Activated T-cell treated with anti-CD3 and anti-CD28 coated beads, Interleukin-2, amount 50 U/mL, for 48 hours (primary cell): ENCODE measurements at places on chromosomes 7 and 10.
A peak's percentile ranks its signal among the peaks of the same experiment; 100 is the strongest.

GRCh38 chr10:88805361-88805760 lies 2.8 kb downstream of the LIPM start:
- DNase-seq = no peak

- DNase-seq = no peak
These were observed 1.3 kb upstream of the SCRN1 start for GRCh38 chr7:29990931-29991330.

GRCh38 chr7:75969704-75970498 lies 24.5 kb downstream of the TMEM120A start:
- DNase-seq = no peak

- DNase-seq = no peak
These were observed 150.3 kb downstream of the AUTS2 start for GRCh38 chr7:69748530-69748929.

GRCh38 chr10:117547716-117548668 lies 5.4 kb downstream of the EMX2 start:
- DNase-seq = peak; percentile 22

- DNase-seq = no peak
These were observed 21.4 kb upstream of the GSDME start for GRCh38 chr7:24778543-24779282.
